CD4-positive, alpha-beta T cell treated with Interleukin-17A for 4 hours (primary cell): ENCODE measurements at places on chromosomes 6 and 20.
A peak's percentile ranks its signal among the peaks of the same experiment; 100 is the strongest.

- peak; percentile 55 for DNase-seq
Measured at GRCh38 chr6:36129941-36130666, at the start of gene MAPK13. Gene MAPK13, plus strand, starts transcription at chr6:36130513. Its CDS starts 70 bp downstream, at chr6:36130583.

DNA sequence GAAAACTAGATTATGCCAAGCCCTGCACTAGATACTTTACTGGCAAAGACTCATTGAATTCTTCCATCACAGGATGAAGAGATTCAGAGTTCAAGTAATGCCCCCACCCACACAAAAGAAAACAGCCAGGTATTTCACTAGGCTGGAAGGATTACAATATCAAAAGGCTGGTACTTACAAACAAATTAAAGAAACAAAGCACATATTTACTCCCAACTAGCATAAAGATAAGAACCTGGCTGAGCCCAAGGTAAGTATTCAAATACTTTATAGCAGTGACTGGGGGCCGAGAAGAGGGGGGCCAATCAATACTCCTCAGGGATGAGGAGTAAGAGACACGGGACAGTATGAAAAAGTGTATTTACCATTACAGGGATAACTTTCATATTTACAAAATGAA, 3.7 kb downstream of the ACOT8 start:
- no peak for DNase-seq

- peak; percentile 36 for DNase-seq
Measured at GRCh38 chr6:31351401-31352309, 5.3 kb downstream of the HLA-B start.

DNA sequence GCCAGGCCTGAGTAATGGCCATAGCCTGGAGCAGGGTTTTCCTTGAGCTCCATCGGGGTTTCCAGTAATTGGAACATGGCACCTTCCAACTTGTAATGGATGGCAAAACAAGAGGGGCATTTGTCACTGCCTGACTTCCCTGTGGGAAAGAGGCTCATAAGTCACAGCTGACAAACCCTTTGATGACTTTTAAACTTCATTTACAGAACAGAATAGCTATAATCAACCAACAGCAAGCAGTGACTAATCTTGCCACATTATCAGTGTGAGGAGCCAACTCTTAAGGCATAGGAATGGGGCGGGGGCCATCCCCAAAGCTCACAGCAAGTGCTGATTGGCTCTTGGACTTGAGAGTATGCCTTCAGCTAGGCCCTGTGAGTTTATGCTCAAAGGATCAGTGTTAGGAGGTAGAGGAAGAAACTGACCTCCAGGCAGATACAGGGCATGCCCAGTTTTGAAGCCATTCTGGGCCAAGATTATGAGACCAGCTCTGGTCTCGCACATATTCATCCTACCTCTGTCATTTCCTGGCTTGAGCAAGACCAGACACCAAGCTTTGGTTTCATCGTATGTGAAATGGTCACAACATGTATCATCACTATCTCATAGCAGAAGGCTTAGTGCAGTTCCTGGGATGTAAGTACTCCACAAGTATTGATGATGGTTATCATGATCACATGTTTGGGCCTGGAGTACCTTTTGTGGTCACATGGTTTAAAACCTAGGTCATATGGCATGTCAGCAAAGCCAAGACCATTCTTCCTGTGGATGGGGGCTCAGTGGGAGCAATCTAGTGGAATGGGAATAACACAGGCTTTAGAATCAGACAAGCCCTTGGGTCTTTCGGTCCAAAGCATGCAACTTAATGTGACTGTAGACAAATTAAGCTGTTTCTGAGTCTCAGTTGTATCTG, 49.2 kb downstream of the EIF2S2 start:
- DNase-seq: no peak

GRCh38 chr20:64149141-64149540, 15.1 kb upstream of the MYT1 start:
- DNase-seq: no peak

- DNase-seq: no peak
Measured at GRCh38 chr6:170186941-170187668, 103.8 kb downstream of the DLL1 start.

- DNase-seq: no peak
Measured at GRCh38 chr6:30329331-30329730, 2.6 kb downstream of the TRIM39 start.

DNA sequence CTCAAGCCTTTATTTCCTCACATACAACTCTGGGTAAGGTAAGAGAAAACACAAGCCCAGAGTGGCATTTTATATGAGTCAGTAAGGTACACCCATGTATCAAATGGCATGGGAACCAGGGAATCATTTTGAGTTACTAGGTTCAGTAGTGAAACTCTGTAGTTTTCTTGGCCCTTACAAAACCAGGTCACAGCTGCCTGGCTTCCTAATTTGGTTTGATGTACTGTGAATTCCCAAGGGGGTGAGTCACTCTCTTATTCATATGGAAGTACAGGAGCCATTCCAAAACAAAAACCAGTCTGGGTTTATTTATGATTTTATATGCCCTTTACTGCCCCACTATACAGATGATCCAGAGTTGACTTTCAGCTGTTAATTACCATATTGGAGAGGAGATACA, 70.7 kb downstream of the PDE7B start:
- DNase-seq: no peak

DNA sequence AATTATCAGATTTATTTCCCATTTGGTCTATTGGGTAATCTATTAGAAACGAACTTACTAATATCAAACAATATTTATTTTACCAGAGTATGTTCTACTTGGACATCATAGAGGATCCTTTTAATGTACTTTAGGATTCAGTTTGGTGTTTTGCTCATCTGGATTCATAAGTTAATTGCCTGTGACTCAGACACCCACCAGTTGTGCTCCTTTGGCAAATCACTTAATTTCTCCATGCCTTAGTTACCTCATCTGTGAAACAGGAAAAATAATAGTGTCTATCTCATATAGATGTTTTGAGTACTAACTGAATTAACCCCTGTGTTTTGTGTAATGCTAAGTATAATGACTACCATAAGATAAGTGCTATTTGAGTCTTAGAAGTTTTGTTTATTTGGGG, 292.1 kb downstream of the LAMA2 start:
- DNase-seq: no peak

DNA sequence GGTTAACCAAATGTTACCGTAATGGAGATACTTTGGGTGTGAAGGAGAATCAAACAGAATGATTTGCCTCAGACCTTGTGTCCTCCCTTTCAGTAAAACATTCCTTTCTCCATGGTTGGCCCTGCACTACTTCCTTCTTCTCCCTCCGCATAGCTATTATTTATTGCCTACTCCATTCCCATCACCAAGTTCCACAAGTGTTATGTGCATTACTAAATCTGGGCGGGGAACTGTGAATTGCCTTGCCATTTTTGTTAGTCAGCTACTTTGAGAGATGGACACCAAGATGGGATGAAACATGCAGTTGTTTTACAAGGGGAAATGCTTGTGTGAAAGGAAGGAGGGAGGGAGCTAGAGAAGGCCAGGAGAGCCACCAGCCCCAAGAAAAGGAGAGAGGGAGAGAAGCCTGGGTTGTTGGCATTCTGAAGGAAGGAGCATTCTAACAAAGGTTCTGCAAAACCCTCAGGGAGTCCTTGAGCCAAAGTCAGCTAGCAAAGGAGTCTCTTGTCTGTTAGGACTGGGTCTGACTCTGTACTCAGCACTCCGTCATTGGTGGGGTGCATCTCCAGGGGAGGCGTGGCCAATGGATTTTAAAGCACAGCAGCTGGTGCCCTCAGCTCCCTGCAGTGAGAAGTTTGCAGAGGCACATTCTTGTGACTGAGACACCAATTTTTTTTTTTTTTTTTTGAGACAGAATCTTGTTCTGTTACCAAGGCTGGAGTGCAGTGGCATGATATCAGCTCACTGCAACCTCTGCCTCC, 83.6 kb upstream of the CHD6 start:
- DNase-seq: no peak

GRCh38 chr6:16403831-16404230, 165.4 kb downstream of the GMPR start:
- DNase-seq: no peak

- DNase-seq: no peak
Measured at GRCh38 chr6:158049055-158050028, 67.7 kb downstream of the SYNJ2 start.

DNA sequence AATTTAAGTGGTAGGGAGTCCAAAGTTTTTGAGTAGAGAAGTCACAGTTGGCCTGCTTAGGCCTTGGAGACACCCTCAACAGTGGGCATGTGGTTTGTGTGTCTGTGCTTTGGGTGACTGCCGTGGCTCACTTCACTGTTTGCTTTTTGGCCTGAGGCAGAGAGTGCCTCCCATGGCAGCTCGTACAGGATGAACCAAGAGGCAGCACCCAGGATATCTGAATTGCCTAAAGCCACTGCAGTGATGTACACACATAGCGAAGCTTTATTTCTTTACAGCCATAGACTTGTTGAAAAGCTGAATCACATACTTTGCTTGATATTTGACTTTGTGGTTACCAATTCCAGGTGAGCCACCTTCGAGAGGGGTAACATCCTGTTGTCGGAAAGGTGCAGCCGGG, 21.6 kb downstream of the RREB1 start:
- peak; percentile 40 for DNase-seq

- DNase-seq: no peak
Measured at GRCh38 chr20:3919352-3919751, 30.2 kb downstream of the PANK2 start.

GRCh38 chr6:139296927-139297326, 5.1 kb upstream of the TXLNB start:
- DNase-seq: no peak
